Amniotic stem cell (primary cell): ENCODE measurements at places on chromosomes 6 and 20.

DNA sequence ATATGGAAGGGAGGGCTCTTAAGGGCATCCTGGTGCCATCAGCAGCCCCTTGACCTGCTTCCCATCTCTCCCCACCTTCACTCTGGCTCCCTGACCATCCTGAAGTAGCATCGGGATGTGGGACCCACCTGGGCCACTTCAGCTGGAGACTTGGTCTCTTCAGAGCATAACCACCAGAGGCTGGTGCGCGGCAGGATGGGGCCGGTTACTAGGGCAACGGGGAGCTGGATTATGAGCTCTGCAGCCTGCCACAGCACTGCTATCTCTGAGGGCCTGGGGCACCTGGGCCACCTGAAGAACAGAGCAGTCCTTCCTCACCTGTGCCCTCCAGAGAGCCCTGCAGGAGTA lies 79.7 kb downstream of the SYNJ2 start:
- DNase-seq: no peak

GRCh38 chr20:34458631-34459030 lies 57.6 kb upstream of the DYNLRB1 start:
- no peak for DNase-seq

DNA sequence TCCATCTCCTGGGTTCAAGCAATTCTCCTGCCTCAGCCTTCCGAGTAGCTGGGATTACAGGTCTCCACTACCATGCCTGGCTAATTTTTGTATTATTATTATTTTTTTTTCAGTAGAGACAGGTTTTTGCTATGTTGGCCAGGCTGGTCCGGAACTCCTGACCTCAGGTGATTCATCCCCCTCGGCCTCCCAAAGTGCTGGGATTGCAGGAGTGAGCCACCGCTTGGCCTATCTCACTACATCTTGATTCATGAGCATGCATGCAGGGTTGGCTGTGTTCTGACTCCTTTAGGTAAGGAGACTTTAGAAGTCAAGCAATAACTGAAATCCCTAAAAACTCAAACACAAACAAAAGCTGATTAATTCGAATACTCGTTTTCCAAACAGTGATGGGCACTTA lies 80.9 kb downstream of the GJA1 start:
- no peak for DNase-seq

GRCh38 chr6:117906958-117907600 lies at the start of gene SLC35F1:
TSS of gene SLC35F1 (plus strand) at chr6:117907264.
- DNase-seq: no peak

GRCh38 chr6:152673236-152673635 lies 24.5 kb upstream of the MYCT1 start:
- DNase-seq: no peak

- DNase-seq: no peak
Observed at GRCh38 chr6:17624396-17624795, 24.3 kb downstream of the FAM8A1 start.

DNA sequence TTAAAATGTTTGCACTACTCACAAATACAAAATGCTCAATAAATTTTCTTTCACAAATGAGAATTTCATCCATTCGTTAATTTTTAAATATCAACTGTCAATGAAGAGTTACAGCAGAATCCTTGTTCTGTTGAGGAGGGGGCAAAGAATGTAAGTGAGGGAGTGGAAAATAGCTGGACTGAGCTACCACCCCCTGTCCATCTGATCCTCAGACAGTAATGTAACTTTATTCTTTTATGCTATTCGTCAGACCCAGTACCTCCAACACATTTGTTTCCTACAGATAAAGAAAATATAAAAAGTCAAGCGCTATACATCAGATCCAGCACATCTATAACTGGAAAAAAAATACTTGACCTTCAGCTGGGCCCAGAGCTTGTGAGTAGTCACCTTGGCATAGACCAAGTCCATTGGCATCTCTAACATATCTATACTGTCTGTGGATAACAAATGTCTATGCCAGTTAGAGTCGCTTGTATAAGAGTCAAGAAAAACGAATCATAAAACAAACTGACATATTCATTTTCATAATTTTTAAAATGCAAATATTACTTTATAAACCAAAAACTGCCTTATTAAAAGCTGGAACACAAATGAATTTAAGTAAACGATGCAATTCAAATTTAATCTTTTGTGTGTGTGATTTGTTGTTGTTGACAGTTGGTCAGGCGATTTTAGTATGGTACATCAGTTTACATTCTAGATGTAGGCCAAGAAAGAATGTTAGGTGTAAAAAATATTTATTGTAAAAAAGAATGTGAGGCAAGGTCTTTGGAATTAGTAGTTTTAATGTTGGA lies 57.2 kb upstream of the HFE start:
- no peak for DNase-seq

DNA sequence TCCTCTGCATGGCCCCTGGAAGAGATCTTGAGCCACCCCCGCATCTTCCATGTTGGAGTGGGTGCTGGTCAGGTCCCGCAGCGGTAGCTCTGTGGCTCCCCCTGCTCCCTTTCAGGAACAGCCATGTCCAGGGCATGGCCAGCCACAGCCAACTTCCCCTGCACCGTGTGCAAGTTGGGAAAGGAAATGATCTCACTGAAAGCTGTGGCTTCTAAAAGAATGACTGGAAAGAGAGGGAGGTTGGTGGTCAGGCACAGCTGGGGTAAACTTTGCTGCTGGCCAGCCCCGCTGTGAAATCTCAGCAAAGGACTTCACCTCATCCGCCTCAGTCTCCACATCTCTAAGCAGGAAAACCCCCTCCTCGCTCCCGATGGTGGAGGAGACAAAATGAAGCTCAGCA lies 153.6 kb upstream of the CST7 start:
- DNase-seq: no peak
